ENCODE measurements at places on chromosomes 5 and 9.

GRCh38 chr9:133073086-133074014 lies 11.6 kb downstream of the CEL start:
- no peak for DNase-seq

DNA sequence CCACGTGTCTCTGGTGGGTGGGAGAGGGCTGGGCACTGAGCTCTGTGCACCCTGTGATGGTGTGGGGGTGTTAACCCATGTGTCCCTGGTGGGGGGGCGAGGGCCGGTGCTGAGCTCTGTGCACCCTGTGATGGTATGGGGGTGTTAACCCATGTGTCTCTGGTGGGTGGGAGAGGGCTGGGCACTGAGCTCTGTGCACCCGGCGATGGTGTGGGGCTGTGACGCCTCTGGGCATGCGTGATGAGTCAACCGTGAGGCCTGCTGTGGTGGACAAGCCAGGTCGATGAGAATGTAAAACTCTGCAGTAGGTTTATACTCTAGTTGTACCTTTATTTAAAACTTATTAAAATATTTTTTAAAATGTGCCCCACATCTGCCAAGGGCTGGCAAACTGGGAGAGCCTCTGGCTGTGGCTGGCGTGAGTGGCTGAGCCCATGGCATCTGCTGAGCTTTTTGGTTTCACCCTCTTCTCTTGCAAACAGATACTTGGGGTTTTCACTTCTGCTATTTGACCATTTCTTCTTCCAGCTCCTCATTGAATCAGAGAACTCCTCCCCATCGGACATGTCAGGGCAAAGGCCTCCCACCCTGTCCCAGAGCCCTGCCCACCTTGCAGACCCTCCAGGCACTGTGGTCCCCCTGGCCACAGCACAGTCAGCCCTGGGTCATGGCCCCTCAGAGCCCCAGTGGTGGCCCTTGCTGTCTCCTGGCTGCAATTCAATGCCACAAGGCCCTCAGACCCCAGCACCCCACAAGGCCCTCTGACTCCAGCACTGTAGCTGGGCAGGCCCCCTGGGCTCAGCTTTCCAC lies 18.5 kb upstream of the EXOC3 start:
- no peak for DNase-seq

GRCh38 chr5:38101897-38102296 lies 156.5 kb upstream of the EGFLAM start:
- DNase-seq: no peak

DNA sequence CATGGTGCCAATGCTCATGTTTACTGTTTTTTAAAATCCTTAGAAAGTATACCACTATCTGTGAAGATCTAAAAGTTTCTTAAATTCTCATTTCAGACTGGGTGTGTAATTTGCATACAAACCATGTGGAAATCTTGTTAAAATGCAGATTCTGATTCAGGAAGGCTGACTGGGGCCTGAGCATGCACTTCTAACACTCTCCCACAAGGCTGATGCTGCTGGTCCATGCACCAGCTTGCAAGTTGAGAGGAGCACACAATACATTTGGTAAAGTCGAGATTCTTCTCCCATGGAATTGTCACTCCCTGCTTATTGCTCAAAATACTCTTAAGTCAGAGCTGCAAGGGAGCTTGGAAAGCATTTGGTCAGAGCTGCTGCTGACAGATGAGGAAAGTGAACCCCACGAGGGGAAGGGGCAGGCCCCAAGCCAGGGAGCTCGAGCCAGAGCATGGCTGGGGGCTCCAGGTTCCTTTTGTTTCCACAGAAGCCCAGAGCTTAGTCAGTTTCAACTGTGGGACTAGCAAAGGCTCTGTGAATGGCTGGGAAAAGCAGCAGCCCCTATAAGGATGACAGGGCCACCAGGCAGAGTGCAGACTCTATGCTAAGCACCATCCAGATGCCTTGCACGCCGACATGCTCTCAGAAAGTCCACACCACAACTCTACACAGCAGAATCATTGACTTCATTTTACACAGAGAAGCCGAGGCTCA lies 93.5 kb upstream of the HAND1 start:
- DNase-seq: no peak

GRCh38 chr9:84447305-84447704 lies 106.7 kb upstream of the SLC28A3 start:
- DNase-seq: no peak

DNA sequence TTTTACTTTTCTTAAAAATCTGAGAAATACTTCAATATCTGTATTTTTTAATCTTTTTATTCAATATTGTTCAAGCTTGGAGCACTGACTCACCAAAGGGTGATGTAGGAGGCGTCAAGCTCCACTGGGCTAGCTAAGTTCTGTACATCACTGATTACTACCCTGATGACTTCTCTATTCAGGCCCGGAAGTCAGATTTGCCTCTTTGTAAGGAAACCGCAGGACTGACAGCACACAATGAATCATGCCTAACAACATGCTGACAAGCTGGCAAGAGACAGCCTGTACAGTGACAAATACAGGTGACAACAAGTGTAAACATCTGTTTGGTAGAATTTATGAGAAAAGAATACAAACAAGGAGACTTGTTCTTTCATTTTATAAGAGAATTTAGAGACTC lies 627.9 kb upstream of the RORB start:
- no peak for DNase-seq

- no peak for DNase-seq
These were observed 210.3 kb downstream of the FANCC start for GRCh38 chr9:95107001-95107749.

DNA sequence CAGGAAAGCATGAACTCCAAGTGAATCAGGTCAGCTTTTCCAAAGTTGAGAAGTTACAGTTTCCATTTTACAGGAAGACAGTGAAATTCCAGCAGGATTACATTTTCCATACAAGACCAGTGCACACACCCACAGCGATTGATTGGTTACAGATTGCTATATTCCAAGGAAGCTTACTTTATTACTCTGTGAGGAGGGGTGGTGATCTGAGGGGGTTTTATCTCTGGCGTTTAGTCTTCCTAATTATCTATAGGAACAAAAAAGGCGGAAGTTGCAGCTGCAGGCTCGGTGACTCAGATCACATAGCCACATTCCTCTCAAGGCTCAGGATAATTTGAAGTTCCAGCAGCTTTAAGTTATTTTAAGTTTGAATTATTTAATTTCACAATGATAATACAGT lies 450.4 kb upstream of the NMUR2 start:
- DNase-seq: no peak

- DNase-seq: no peak
These were observed 45.5 kb upstream of the IFNE start for GRCh38 chr9:21527579-21527978.

GRCh38 chr5:133265720-133266526 lies 214.1 kb downstream of the HSPA4 start:
- no peak for DNase-seq

DNA sequence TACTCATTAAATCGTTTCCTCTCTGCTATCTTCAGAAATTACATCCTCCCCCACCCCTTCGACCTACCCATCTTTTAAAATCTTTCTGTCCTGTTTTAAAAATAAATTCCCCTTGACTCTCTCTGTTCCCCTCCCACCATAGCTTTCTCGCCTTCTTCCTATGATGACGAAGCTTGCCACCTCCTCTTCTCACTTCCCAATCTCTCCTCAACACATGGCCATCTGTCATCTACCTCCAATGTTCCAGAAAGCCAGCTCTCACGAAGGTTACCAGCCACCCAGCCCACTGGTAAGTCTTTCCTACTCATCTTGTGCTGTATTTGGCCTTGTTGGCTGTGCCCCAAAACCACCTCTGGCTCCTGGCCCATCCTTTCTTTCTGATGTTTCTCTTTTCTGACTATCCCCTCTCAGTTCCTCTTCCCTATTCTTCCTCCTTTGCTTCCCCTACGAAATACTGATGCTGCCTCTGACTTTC lies 346.3 kb downstream of the ENC1 start:
- DNase-seq: no peak

- no peak for DNase-seq
These were observed 17.0 kb upstream of the ERGIC1 start for GRCh38 chr5:172816925-172817562.

- DNase-seq: no peak
These were observed 90.9 kb upstream of the GRIA1 start for GRCh38 chr5:153399595-153399994.
